ENCODE measurements at places on chromosomes 2 and 18.

DNA sequence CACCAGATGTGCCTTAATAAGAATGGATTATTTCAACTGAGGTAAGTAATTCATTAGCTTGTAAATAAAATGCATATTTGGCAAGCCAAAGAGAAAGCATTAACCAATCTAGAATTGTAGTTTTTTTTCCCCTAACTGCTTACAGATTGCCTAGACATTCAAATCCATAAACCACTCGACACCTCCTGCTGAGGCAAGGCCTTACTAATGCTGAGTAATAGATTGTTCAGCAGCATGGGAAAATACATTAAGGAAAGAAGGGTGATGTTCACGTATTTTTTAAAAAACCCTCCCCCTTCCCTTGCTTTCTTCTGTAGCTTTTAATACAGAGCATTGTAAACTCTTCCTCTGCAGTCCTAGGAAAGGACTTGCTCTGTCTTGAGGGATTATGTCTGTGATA is 17.0 kb upstream of the LINC00305 start:
- DNase-seq = no peak

GRCh38 chr18:50356036-50356945 is 18.6 kb upstream of the SKA1 start:
- peak; percentile 3 for DNase-seq

DNA sequence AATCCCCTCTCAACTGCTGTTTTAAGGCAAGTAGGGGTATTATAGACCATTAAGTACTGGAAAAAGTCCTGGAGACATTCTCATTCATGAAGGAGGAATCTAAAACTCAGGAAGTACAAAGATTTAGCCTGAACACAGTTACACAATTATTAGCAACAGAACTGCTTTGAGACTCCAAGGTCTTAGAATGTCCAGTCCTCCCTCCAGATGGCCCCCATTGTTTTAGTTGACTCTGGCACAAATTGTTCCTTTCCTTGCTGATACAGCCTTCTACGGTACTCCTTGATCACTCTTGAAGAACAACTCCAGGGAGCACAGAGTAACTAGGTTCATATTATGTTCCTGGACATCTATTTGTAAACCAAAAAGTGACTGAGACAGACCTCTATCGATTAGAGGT is 210.1 kb upstream of the RND3 start:
- DNase-seq = no peak

GRCh38 chr2:29260142-29260772 is 145.0 kb downstream of the CLIP4 start:
- no peak for DNase-seq

DNA sequence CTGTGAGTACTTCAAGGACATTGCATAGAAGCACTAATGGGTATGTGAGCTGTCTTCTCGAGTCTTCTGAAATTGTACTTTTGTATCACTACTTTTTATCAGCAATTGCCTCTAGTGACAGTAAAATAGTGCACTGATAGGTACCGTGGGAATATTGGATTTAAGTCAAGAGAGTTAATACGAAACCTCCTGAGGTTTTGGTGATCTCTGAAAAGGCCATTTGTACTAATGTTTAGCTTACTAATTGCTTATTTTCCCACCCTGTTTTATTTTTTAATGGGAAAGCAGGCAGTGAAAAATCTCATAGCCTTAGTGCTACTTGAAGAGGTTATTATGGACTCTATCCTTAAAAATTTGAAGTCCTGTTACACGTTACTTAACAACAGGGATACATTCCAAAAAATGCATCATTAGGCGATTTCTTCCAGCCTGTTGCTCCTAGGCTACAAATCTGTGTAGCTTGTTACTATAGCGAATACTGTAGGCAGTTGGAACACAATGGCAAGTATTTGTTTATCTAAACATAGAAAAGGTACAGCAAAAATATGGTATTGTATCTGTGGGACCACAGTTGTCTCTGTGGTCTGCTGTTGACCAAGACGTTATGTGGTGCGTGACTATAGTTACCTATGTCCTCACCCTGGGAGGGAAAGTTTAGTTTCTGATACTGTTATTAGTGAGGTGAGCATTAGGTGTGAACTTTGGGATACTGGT is 65.9 kb downstream of the CAB39 start:
- no peak for DNase-seq

GRCh38 chr2:141506135-141506534 is 624.7 kb downstream of the LRP1B start:
- DNase-seq = no peak

- DNase-seq = no peak
These were observed 23.2 kb upstream of the SLC20A1 start for GRCh38 chr2:112622528-112622849.

DNA sequence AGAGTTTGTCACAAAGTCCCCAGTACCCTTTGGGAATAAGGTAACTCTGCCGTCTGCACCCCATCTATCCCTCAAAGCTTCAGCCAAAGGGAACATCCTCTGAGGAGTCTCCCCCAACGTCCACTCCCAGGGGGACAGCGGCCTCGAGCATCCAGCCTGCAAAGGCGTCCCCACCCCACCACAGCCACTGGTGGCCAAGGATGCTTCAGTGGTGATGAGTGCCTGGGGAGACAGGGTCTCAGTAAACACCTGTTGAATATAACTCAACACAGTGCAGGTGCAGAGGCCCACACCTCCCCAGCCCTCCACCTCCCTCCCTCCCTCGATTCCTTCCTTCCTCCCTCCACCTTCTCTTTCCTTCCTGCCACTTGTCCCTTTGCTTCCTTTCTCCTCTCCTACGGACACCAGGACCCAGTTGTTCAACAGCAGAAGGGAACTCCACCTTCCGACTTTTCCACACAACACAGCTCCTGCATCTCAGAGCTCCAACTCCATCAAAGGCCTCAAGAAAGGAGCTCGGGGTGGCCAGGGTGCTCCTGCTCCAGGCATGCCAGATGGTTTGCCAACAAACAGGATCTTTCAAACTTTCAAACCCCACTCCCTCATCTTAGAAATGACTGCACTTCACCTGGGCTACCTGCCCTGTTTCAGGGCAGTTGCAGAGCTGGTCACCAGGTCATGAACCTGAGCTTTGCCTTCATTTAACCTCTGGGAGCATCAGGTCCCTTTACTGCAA is 87.8 kb upstream of the SNTG2 start:
- no peak for DNase-seq

DNA sequence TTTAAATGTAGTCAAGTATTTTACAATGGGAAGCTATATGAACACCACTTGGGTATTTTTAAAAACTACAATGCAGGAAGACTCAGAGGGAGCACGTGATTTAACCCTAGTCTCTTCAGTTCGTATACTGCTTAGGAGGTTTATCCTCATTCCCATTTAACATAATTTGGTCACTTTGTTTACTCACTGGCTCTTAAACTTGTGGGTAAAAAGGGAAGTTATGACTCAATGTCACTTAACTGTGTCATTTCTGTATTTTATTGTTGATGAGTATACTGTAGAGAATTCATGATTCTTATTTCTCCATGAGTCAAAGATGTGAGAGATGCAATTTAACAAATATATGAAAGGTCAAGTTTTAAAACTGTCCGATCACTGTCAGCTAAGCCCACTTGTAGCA is 48.2 kb downstream of the SLC66A3 start:
- DNase-seq = peak; percentile 22

GRCh38 chr18:69208545-69208944 is 192.1 kb upstream of the DOK6 start:
- no peak for DNase-seq

GRCh38 chr2:176001281-176001915 is 669 bp downstream of the LNPK start:
- no peak for DNase-seq

- no peak for DNase-seq
These were observed 368.2 kb downstream of the ERBB4 start for GRCh38 chr2:212170382-212170781.

DNA sequence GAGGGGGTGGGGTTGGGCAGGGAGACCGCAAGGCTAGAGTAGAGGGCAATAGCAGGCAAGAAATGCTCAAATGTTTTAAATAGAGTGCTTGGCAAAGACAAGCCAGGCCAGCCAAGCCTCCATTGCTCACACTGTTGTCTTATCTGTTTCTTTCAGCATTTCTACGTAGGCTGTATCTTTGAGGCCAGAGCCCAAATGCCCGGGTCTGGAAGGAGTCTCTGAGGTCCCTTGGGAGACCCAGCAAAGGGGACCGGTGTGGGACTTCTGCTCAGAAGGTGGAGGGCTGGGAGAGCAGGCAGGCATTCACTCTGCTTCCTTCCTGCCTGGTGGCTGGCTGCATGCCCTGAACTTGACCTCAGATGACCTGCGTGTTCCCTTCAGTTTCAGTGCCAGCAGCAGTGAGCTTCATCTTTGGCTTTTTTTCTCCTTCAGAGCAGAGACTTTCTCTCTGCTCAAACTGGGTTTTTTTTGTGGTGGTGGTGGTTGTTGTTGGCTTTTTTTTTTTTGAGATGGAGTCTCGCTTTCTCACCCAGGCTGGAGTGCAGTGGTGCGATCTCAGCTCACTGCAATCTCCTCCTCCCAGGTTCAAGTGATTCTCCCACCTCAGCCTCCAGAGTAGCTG is 13.7 kb upstream of the TET3 start:
- no peak for DNase-seq

- no peak for DNase-seq
These were observed 89.3 kb downstream of the LIMS1 start for GRCh38 chr2:108623616-108624015.

- DNase-seq = peak; percentile 33
These were observed 920 bp downstream of the GULP1 start for GRCh38 chr2:188292348-188293239.

DNA sequence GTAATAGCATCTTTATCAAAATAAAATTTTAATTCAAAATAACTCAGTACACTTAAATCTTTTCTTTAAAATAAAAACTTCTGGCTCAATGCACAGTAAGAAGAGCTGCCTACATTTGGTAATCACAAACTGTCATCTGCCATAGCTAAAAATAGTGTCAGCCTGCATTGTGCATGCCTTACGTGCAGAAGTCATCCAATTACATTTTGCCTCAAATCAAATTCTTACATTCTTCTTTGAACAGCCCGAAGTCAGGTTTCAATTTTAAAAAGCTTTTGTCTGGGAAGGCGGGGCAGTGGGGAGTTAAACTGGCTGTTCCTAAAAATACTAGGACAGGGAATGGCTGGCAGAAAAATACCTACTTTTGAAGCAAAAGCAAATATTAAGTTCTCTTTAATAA is 51.1 kb downstream of the RTN4 start:
- no peak for DNase-seq

GRCh38 chr2:129849559-129850160 is 129.8 kb upstream of the RAB6C start:
- DNase-seq = peak; percentile 18

DNA sequence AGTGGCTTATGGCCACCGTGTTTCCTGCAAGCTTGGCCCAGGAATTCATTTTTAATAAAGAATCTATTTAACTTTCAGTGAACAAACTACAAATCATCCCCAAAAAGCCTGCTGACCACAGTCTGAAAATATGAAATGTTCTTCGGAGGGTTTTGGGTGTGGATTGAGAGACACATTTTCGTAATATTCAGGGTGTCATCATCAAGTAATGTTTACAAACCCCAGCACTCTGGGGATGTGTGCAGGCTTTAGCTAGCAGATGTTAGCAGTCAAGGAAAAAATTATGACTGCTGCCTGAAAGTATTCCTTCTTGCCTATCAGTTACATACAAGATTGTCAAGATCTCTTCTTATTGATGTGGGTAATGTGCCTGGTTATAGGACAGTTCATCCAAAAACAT is 143.9 kb upstream of the FN1 start:
- no peak for DNase-seq

DNA sequence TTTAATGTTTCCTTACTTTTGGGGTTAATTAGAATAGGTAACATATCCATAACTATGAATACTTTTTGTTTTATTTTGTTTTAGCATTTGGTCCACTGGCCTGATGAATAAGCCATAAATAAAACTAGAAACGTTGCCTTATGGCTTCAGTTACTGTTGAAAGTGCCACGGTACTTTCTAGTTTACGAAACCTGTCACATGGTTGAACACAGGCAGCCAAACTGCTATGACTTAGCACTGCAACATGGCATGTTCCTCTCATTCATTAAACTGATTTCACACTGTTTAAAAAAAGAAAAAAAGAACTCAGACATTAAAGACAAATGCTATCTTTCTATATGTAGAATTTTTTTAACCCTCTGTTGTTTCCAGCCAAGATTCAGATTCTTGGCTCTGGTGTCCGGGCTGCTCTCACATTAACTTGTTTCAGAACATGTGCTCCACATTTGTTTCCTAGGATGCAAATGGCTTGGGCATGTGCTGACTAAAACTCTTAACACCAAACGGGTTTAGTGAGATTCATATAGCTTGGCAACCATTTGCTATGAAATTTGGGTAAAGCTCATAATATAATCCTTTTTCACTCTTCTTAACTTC is 323.9 kb upstream of the RND3 start:
- no peak for DNase-seq

DNA sequence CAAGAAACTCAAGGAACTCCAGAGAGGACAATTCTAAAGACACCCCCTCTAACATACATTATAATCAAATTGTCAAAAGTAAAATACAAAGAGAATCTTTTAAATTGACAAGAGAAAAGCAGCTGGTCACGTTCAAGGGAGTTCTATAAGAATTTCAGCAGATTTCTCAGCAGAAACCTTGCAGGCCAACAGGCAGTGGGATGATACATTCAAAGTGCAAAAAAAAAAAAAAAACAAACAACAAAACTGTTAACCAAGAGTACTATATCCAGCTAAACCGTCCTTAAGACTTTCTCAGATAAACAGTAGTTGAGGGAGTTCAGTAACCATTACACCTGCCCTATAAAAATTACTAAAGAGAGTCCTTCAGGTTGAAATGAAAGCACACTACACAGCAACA is 33.9 kb downstream of the CCDC138 start:
- DNase-seq = no peak

DNA sequence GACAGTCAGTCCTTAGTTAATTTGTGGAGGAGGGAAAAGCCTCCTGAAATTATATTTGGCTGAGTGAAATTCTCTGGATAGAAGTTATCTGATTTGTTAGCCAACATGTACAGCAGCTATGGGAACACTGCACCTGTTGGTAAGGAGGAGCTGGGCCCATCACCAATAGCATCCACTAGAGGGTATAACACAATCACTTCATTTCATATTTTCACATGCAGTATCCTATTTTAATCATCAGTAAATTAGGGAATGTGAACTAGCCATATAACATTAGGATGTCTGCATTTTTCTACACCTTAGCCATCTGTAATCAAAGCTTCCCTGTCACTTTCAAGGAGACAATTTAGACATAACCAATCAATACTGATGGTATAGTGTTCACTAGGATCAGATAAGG is 818.4 kb upstream of the CDH2 start:
- DNase-seq = no peak

GRCh38 chr2:57558312-57558711 is 488.3 kb upstream of the VRK2 start:
- no peak for DNase-seq

- no peak for DNase-seq
These were observed 70.0 kb upstream of the PPP1CB start for GRCh38 chr2:28681606-28682005.
